ENCODE measurements at places on chromosomes 6 and 20. TPM values are rescaled to one million over a fixed set of nuclear protein-coding genes. Genes with fewer than 3 reads are reported as not detected.

Gene KCNK16
- not detected for total RNA-seq

Gene GPR6
- not detected for total RNA-seq

Gene LY6G6D
- not detected for total RNA-seq

Gene COX4I2
- total RNA-seq, result not detected

Gene SLC35B3
- total RNA-seq, result 32.4 TPM

Gene DAAM2
- total RNA-seq, result 50.3 TPM

Gene EFHC1
- total RNA-seq, result 25.6 TPM

Gene FAM217A
- total RNA-seq, result not detected

Gene DACT2
- total RNA-seq, result not detected

Gene MAP7
- total RNA-seq, result 3.3 TPM

Gene RWDD2A
- total RNA-seq, result 4.9 TPM
